ENCODE measurements at places on chromosomes 5 and 9.

GRCh38 chr9:27369591-27369990 is 72.6 kb upstream of the EQTN start:
- DNase-seq, result no peak

DNA sequence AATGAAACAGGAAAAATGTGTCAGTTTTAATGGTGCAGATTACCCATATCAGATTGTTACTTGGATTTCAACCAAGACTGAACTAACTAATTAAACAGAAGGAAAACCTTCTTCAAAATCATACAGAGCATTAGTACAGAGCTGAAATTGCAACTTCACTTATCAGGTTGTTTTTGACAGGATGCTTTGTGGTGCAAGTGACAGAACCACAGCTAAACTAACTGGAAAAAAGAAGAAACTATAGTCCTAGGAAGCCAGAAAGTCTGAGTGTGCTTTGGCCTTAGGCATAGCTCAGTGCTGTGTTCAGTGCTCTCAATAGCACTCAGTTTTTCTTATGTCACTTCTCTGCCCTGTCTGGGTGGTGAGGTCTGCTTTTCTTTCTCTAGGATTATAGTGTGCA is 267.4 kb downstream of the CHSY3 start:
- DNase-seq, result no peak

GRCh38 chr9:104747245-104747564 is 278 bp upstream of the NIPSNAP3A start:
- no peak for DNase-seq

DNA sequence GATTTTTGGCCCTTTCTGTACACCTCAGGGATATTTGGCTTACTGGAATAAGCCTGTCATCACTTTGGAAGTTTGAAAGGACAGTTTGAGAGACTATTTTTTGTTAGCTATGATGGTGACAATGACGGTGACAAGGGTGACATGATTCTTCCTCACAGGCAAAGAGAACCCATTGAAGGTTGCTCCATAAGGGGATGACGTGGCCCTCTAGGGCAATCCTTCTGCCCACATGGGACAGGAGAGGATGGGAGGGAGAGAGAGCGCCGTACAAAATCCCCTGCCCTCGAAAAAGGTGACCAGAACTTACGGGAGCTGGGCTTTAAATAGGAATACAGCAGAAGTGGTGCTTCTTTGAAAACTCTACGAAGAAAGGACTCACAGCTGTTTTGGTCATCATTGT is 22.6 kb downstream of the HRH2 start:
- no peak for DNase-seq

GRCh38 chr5:138230261-138230660 is 17.1 kb upstream of the CDC23 start:
- peak; percentile 33 for DNase-seq

DNA sequence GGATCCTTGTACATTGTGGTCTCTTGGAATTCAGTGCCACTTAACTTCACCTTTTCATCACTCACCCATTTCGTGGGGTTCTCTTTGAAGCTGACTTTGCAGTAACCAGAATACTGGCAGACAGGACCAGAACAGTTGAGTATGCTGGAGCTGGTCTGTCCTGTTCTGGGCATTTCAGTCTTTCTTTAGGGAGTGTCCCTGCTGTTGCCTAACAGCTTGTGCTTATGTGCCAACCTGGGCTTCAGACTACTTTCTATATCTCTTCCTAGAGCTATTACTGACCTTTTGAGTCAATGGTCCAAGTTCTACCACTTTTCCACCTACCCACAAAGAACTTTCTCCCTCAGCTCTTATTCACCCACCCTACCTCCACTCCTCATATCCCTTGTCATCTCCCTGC is 10.0 kb upstream of the INSL6 start:
- DNase-seq, result no peak

DNA sequence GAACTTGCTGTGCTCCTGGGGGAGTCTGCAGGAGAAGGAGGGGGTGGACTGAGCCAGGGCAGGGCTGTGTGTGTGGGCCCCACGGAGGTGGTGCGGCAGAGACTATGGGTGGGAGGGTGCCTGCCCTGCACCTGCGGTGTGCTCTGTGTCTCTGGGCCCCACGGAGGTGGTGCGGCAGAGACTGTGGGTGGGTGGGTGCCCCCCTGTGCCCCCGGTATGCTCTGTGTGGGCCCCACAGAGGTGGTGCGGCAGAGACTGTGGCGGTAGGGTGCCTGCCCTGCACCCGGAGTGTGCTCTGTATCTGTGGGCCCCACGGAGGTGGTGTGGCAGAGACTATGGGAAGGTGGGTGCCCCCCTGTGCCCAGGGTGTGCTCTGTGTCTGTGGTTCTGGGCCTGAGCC is 103.7 kb downstream of the EHMT1 start:
- no peak for DNase-seq

DNA sequence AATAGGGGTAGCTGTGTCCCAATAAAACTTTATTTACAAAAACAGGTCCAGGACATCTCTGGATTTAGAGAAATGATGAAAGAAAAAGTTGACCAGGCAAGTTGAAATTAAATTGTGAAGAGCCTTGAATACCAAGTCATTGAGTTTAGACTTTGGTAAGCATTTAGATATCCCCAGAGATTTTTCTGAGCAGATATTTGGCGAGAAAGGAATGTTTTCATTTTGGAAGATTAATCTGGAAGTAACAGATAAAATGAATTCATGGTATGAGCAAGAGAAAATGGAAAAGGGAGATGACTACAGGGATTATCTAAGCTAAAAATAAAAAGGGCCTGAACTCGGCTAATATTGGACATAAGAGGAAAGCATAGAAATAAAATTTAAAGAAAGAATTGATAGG is 157.6 kb downstream of the ACTL7B start:
- no peak for DNase-seq

DNA sequence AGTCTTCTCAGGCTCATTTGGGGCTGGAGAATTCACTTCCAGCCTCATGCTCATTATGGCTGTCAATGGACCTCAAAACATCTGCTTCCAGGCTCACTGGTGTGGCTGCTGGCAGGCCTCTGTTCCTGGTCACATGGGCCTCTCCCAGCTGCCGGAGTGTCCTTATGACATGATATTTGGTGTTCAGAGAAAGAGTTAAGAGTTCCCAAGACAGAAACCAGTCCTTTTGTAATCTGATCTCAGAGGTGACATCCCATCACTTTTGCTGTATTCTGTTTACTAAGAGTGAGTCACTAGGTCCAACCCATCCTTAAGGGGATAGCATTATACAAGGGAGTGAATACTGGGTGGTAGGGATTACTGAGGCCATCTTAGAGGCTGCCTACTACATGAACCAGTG is 104.6 kb downstream of the CACNA1B start:
- DNase-seq, result peak; percentile 54

DNA sequence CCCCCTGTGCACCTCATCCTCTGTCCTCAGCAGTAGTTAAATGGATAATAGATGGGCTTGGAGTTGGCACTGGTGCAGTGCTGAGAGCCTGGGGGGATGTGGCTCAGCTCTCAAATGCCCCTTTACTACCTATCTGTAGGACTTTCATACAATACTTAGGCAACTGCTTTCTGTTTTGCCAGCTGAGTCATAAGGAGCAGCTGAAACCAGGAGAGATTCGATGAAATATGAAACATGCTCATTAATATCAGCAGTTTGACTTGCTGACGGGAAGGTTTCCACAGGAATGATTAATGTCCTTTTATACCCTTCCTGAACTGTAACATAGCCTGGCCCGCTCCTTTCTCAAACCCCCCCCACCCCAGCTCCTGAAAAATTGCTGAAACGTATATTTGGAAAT is 142.6 kb downstream of the SAXO1 start:
- DNase-seq, result no peak

- no peak for DNase-seq
These were observed 100.2 kb upstream of the FSTL4 start for GRCh38 chr5:133712562-133712961.

DNA sequence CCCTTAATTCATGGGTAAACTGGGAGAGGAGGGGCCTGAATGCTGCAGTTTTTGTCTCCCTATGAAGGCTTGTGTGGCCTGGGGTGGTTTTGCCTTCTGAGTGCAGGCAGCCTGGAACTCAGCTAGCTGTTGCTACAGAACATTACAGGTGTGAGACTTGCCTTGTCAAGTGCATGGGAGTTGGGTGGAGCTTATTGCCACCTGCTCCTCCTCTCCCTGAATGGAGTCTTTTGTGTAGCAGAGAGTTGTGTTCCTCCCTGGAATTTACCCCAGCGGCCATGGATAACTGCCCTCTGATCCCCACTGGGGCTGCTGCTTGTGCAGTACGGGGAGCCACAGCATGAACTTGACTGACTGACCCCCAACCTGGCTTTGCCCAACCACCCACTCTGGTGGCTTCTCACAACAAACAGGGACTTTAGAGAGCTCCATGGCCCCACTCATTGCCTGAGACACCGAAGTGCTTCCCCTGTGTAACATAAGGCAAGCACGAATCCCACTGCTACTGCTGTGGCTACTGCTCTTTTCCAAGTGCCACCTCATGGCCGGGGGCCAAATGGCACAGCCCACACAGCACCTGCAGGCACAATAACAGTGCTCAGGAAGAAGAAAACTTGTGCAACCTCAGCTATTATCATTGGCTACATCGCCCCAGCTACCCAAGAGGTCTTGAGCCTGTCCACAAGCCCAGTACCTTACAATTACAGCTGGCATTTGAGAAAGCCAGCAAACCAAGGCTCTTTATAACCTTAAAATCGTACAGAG is 942.9 kb downstream of the CDH18 start:
- DNase-seq, result no peak

DNA sequence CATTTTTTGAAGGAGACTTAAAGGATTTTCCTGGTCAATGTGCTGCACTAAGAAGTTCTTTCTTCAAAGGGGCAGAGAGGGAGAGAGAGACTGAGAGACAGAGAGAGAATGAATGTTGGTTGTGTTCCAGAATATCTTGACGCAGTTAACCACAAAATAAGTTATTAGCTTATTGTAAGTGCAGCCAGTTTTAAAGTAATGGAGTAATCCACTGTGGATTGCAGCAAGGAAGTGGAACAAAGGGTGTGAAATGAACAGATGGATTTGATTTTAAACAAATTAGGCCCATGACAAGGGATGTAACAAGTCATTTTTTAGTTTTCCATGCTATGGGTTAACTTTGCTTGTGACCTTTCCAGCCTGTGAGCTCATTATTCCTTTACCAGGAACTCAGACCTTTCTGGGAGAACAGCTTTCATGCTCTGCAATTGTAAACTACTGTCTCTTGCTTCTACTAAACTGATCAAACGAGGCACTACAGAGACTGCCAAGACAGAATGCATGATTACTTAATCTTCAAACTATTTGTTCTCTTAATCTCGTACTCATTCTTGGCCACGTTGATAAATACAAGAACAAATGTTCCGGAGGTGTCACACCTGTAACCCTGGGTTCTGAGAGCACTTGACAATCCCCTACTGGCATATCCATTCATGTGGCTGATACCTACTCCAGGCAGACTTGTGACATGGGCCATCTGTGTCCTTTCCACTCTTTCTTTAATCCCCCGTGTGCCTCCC is 131.1 kb downstream of the TLE1 start:
- DNase-seq, result no peak

DNA sequence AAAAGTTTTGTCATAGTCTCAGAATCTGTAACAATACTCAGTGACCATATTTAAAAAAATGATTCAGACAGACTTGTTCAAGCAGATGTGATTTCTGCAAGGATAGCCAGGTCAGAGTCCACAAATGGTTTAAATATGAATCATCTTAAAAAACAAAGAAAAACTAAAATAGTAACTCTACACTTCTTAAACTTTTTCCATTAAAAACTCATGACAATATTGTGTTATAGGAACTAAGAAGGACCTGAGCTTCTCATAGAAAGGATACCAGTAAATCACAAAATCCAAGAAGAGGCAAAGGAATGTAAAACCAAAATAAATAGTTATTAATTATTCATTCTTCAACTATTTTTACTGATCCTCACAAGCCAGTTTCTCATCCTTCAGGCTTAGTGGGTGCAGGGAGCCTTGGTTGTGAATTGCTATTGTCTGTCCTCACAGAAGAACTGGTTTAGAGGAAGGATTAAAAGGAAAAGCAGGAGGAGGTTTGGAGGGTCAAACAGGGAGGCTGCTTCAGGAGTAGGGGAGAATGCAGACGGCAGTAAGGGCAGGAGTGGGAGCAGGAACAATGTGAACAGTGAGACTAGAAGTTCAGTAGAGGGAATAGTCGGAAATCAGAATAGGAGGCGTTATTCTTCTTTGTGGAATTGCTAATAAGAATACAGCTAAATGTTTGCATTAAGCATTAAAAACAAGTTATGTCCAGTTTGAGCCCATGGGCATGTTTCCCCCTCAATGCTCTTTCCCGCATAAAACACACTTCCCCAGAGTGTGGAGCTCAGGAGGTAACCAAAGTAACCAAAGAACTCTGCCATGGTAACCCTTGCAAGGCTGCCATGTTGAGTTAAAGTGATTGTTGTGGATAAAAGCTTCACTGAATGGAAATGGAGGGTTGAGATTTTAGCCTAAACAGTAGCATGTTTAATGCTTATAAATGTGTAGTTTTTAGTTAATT is 110.7 kb downstream of the CCDC192 start:
- peak; percentile 21 for DNase-seq

GRCh38 chr9:19281801-19282200 is 51.3 kb downstream of the DENND4C start:
- DNase-seq, result no peak

- DNase-seq, result no peak
These were observed 281.7 kb downstream of the PARP8 start for GRCh38 chr5:50947906-50948683.

DNA sequence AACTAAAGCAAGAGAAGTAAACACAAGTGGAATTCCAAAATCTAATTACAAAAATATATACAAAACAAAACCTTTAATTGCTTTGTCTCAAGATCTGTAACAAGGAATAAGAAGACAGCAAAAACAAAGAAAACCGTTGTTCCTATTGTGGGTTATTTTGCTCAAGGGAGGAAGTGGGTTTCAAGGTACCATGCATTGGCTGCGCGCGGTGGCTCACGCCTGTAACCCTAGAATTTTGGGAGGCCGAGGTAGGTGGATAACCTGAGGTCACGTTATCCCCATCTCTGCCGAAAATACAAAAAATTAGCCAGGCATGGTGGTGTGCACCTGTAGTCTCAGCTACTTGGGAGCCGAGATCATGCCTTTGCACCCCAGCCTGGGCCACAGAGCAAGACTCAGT is 12.1 kb upstream of the IQGAP2 start:
- no peak for DNase-seq

- DNase-seq, result no peak
These were observed 151.5 kb upstream of the DAPK1 start for GRCh38 chr9:87346061-87346665.

- no peak for DNase-seq
These were observed 48.9 kb downstream of the SLC6A3 start for GRCh38 chr5:1396293-1396816.

- no peak for DNase-seq
These were observed 65.4 kb upstream of the FCN1 start for GRCh38 chr9:134983074-134983473.

- DNase-seq, result no peak
These were observed 52.8 kb downstream of the PRRT1B start for GRCh38 chr9:131598121-131598520.

DNA sequence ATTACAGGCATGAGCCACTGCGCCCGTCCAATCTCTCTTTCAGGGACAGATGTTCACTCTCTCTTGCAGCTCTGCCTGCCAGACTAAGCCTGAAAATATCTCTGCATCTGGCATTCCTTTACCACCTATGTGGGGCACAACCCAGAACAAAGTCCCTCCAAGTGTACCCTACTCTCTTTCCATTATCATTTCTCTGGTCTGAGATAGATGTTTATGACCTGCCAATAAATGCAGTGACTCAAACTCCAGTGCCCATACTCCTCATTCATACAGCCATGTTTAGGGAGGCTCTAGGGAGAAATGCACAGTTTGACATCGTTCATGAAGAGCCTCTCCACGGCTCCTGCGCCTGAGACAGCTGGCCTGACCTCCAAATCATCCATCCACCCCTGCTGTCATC is at the start of gene BTNL3:
Gene BTNL3, plus strand, starts transcription at position 255 of the 400 bp plus-strand sequence. CDS start 183 bp downstream, outside the sequence.
- DNase-seq, result no peak

All from A549 (cell line).